ENCODE measurements at places on chromosomes 5 and 9.

GRCh38 chr9:129696944-129697655 is 31.7 kb downstream of the PRRX2 start:
- no peak for DNase-seq

GRCh38 chr9:23006127-23006526 is 559.5 kb downstream of the DMRTA1 start:
- DNase-seq, result no peak

GRCh38 chr5:62268234-62268633 is 37.8 kb upstream of the KIF2A start:
- DNase-seq, result no peak

DNA sequence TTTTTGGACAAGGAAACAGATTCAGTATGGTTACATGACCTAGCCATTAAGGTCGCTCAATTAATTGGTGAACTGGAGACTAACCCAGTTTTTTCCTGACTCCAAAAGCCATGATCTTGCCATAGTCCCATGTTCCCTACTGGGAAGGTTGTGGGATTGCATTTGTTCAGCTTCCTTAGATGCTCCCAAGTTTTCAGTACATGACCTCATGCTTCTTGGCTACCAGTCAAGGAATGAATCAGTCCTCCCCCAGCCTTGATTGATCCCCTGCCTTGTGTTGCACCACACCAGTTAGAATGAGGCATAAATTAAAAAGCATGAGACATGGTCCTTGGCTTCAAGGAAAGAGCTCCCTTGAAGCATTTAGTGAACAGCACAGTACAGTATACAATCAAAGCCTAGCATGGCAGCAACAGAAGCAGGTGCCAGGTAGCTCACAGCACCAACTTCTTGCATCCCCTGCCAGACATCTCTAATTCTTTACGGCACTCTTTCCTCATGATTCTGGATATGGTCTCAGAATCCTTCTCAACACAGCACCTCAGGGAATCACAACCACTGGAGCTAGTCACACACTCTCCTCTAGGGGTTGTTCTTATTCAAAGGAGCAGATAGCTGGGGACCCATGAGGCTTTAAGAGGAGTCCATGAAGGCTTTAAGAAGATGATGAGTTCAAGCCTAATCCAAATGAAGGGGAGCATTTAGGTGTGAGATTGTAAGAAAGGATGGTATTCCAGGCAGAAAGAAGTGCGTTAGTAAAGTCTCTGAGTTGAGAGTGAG is 295.5 kb upstream of the CLINT1 start:
- DNase-seq, result no peak

- DNase-seq, result no peak
These were observed 81.5 kb downstream of the HMCN2 start for GRCh38 chr9:130347036-130347435.

- DNase-seq, result no peak
These were observed 314.0 kb downstream of the NDUFS4 start for GRCh38 chr5:53874409-53874808.

- DNase-seq, result peak; percentile 3
These were observed 188.3 kb downstream of the CNTLN start for GRCh38 chr9:17322882-17323864.

- DNase-seq, result no peak
These were observed 128.2 kb downstream of the HACD4 start for GRCh38 chr9:20903212-20903611.

GRCh38 chr5:75588666-75589065 is 22.6 kb upstream of the ANKDD1B start:
- no peak for DNase-seq

DNA sequence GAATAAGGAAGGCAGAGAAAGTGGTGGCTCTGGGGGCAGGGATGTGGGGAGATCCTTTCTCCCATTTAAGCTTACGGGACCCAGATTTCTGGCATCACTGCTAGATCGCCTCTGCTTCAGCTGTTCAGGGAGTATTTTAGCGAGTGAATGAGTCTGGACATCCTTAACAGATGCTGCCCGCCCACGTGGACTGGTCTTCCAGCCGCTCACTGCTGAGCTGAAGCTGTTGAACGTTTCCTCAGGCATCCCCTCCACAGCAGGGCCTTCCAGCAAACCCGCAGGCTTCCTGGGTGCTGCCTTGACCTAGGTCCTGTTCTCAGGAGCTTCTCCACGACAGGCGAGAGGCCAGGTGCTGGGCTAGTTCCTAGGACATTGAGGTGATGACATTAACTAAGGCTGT is 144.4 kb upstream of the EFNA5 start:
- DNase-seq, result no peak

DNA sequence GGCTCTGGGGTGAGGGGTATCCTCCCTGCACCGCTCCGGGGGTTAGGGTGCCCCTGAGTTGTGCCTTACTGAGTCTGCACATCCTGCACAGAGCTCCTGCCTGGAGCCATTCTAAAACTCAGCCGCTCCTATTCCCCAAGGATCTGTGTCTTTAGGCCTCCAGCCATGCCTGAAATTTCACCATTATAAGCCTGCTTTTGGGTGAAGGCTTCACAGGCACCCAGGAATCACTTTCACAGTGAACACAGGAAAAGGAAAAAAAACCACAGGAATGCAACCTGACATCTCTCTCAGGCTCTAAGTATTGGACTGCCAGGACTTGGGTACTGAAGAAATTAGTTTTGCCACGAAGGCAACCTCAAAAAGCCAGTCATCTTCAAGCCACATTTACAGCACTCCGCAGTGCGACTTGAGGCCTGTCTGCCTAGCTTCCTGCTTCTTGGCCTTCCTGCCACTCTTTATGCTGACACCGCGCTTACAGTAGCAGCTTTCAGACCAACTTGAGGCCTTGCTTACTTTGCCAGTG is 30.9 kb downstream of the GALNT10 start:
- DNase-seq, result no peak

DNA sequence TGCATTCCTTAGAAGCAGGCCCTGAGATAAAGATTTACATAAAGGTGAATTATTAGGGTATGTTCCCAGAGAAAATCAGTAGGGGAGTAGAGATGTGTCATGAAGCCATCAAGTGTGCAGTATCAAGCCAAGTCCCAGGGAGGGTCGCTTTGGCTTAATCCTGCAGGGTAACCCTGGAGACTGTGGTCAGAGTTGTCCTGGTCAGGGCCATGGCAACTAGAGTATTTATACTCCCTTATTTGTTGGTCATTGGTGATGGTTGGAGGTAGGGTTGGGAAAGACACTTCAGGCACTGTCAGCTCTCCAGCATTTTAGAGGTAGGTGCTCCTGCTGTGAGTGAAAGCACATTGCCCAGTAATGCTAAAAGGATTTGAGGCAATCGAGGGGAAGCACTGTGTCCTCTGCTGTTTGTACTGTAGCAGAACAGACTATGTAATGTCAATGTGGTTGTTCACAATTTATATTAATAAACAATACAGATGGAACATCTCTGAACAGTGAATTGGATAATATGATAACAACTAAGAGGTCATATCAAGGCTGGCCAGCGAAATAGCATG is 108.9 kb downstream of the GDNF start:
- DNase-seq, result no peak

DNA sequence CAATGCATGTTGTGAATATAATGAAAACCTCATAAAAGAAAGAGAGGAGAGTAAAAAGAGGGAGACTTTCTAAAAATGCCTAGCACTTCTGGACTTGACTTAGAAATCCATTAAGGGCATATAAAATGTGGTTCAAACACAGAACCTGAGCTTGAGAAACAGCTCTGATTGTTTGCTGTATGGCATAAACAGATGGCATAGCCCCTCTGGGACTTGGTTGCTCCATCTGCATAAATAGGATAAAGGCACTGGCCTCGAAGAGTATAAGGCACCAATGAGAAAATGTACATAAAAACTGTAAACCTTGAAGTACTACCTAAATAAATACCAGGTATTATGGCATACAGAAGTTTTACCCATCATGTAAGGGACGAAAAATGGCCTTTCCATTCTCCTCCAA is 23.8 kb downstream of the MRPS27 start:
- DNase-seq, result peak; percentile 42

All from NCI-H1092 treated with DMSO at 0.1 percent for 48 hours (cell line).